ENCODE measurements at places on chromosomes 6 and 20.
A peak's percentile ranks its signal among the peaks of the same experiment; 100 is the strongest.

- DNase-seq, result no peak
Observed at GRCh38 chr6:138331984-138332383, 45.7 kb upstream of the SMIM28 start.

GRCh38 chr6:46098678-46099077 is 31.1 kb upstream of the ENPP4 start:
- DNase-seq, result peak; percentile 26

DNA sequence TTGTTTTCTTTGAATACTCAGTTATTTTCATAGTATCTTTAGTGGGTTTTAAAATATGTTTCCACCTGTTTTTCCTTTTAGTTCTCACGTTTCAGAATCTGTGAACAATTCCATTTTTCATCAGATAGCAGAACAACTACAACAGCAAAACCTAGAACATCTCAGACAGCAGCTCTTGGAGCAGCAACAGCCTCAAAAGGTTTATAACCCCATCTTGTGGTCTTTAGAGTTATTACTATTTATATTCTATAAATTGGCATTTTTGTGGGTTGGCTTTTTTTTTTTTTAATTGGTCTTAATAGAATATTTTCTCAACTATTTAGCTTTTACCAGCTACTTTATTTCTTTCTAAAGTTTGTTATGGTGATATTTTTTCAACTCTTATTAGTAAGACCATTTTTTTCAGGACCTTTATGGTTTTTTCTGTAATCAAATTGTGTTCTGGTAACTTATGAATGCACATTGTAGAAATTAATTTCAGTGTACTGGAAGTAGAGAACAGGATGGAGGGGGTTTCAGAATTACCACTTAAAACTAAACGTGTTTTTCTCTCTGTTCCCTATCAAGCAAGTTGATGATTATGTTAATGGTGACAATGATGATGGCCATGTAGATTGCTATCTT is 72.2 kb downstream of the SCAF8 start:
- DNase-seq, result peak; percentile 18

DNA sequence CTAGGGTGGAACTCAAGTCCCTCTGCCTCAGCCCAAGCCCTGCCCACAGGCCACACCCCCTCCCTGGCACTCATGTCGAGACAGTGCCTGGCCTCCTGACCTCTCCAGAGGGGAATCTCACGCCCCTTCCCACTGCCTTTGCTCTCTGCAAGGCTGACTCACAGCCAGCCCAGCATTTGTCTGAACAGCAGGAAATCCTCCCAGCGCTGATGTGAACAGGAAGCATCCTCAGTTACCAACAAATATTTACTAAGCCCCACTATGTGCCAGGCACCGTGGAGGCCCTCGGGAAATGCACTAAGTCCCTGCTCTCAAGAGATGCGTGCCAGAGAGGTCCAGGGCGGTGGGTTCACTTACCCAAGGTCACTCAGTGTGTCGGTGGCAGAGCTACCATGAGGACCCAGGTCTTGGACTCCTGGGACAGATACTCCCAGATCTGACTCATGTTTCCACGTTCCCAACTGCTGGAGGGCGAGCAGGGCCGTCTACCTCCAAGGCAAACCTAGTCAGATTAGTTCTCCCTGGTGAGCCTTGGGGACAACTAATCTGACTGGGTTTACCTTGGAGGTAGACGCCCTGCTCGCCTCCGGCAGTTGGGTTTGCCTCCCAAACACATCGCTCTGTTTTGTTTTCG is 7.8 kb downstream of the ADA start:
- no peak for DNase-seq

GRCh38 chr6:6584310-6585002 is 4.1 kb upstream of the LY86 start:
- no peak for DNase-seq

GRCh38 chr6:3529232-3529631 is 72.4 kb upstream of the SLC22A23 start:
- DNase-seq, result no peak

GRCh38 chr6:17945111-17945510 is 42.3 kb downstream of the KIF13A start:
- no peak for DNase-seq

GRCh38 chr20:34942301-34942700 is 13.3 kb downstream of the GSS start:
- DNase-seq, result no peak

- no peak for DNase-seq
Observed at GRCh38 chr20:18321976-18322950, 33.9 kb downstream of the ZNF133 start.

DNA sequence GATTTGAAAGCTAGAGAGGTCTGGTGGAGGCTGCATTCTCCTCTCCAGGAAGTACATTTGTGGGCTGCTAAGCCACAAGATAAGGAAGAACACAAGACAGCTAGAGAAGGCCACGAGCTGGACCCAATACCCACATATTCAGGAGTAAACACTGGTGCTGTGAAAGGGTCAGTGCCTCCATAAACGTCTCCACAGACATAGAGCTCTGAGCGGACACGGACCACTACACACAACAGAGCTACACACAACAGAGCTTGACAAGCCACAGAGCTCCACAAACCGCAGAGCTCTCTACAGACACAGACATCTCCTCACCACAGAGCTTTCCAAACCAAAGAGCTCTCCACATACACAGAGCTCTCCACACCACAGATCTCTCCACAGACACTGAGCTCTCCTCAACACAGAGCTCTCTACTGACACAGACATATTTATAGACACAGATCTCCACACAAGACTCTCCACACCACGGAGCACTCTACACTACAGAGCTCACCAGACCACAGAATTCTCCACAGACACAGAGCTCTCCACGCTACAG is 51.9 kb downstream of the ERMARD start:
- no peak for DNase-seq

DNA sequence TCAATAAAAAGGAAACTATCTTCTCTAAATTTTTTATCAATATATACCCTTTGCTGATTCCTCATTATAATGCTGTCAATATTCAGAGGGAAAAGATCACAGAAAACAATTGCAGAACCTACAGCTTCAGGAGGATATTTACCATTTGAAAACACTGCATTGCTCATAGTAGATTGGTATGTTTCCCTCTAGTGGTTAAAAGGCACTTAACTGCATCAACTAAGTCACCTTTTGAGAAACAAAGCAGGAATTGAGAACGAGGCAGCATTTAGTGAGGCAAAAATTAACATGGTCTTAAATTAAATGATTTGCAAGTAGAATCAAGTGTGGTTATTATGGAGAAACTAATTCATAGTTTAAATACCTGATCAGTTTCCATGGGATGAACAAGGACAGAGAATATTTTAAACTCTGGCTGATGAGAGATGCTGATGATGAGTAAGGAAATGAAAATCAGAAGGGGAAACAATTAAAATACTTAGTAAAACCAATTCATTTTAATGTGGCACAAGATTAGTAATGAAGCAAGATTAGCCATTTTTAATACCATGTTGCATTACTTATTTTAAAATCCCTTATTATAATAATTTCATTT is 642.1 kb downstream of the EPHA7 start:
- peak; percentile 4 for DNase-seq

DNA sequence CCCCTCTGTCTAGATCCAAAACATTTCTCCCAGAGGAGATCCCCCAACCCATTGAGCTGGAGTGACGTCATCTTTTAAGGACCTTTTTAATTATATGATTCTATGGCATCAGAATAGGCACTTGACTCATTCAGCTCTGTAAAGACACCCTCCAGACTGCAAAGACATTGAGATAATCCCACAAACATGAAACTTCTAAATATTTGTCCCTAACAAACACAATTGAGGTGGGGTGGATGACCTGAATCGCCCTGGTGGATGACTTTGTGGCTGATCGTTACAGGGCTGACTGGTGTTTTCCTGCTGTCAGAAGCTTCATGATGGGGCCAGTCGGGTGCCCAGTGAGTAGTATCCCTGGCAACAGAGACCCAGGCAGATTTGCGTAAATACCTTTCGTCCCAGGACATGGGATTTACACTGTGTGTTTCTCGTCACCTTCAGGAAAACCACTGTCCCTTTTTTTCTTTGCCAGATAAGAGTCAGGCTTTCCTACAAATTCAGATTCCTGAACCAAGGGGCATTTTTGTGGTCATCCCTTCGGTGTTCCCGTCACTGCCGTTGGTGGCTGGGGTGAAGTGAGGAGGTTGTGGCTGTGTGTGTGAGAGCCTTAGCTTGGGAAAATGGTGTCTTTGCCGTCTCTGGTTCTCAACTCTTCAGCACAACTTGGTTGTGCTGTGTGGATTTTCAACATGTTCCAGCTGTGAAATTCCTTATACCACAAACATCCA is 5.3 kb upstream of the PCK1 start:
- DNase-seq, result no peak

- DNase-seq, result no peak
Observed at GRCh38 chr20:24011282-24011681, 22.7 kb upstream of the GGTLC1 start.

DNA sequence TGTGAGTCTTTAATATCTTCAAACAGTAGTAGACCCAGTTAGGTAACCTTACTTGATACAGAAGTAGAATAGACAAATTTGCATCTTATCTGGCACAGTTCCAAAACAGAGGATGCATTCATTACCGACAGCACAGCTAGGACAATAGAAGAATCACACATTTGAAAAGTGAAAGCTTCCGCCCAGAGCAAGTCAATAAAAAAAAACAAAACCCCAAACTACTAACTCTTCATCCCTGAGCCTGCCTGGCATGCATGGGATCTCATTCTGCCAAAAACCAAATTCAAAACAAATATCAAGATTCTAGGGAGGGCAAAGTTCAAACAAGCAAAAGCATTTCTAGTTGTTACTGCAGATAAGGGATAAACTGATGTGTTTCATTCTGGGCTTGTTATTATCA is 235.4 kb downstream of the BTBD9 start:
- DNase-seq, result no peak

DNA sequence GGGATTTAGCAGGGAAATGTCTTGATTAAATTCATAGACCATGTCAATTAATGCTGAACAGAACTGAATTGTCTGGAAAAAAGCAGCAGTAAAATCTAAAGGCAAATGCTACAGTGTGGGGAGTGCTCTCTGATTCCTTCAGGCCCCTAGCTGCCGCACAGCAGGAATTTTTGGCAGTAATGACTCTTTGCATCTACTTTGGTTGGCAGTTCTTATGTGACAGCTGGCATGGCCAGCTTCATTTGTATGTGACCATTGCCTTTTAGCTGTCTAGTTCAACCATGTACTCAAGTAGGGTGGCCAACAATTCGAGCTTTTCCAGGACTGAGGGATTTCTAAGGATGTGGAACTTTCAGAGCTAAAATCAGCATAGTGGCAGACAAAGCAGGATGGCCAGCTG is 499.1 kb upstream of the MAN1A1 start:
- DNase-seq, result no peak

DNA sequence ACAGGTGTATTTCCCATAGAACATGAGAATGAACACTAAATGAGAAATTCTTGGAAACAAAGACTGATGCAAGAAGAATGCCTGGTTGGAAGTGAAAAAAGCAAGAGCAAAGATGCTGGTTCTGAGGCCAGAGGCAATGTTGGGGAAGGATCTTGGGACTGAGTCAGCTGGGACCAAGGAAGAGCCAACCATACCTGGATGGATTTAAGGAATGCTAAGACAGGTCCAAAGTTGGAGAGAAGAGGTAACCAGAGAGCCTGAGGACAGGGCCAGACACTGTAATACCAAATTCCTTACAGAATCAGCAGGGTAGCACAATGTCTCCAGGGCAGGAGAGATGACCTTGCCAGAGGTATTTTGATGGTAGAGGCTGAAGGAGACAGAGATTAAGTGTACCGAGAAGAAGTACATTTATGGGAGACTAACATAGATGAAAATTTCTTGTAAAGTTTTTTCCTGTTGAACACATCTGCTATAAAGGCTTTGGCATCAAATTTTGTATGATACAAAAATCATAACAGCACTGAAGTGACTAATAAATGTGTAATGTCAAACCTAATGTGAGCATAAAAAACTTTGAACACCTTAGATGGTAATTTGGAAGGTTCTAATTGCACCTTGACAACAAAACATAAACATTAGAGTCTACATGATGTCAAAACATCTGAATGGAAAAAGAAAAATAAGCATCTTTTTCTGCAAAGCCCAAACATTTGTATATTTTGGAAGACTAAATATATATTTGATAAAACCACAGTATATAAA is 221.7 kb upstream of the MARCKS start:
- no peak for DNase-seq

DNA sequence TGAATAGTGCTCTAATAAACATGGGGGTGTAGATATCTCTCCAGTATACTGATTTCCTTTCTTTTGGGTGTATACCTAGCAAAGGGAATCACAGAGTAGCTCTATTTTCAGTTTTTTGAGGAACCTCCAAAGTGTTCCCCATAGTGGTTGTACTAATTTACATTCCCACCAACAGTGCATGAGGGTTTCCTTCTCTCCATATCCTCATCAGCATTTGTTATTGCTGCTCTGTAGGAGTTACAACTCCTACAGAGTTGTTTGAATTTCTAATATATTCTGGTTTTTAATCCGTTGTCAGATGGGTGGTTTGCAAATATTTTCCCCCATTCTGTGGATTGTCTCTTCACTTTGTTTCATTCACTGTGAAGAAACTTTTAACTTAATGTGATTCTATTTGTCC is 207.9 kb downstream of the FUT9 start:
- DNase-seq, result no peak

DNA sequence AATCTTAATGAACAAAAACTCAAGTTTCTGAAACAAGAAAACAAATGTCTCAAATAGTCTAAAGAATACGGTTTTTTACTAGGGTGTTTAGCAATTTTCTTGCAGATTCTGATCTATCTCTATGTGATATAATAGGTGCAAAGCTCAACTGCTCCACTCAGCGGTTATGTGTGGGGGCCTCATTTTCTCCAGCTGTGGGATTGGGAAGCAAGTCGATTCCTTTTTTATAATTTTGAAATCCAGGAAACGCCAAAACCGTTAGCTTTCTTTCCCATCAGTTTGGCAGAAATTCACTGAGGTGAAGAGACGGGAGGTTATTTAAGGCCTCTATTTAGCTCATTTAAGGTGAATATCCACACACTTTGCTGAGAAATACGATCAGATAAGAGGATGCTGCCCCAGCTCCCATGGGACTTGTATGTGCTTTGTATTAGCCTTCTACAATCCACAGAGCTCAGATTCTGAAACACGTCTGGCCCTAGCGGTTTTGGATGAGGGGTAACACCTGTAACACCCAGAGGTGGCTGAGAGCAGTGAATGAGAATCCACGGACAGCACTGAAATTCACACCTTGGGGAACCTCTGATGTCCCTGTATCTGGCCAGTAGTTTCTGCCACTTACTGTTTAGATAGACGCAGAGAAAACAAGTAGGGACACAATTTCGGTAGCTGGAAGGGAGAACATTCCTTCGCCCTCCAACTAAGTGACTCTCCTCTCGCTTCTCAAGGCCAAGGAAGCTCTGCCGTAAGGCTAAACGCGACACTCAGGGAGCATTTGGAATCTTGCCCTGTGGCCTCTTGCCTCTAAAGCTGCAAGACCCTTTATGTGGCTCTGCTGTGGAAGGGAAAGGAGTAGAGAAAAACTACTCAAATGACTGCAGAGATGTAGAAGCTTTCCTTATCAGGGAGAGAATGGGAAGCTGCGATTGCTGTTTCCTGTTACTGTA is 6.5 kb upstream of the BCAS4 start:
- DNase-seq, result peak; percentile 91

- no peak for DNase-seq
Observed at GRCh38 chr6:136930528-136930927, 8.4 kb downstream of the SLC35D3 start.

GRCh38 chr6:69487688-69488087 is 309.1 kb downstream of the LMBRD1 start:
- no peak for DNase-seq

GRCh38 chr6:112253841-112254816 is at the start of gene LAMA4:
Gene LAMA4, minus strand, starts transcription at chr6:112254567. Its CDS starts 417 bp downstream, at chr6:112254150.
- DNase-seq, result peak; percentile 54
